ENCODE measurements at places on chromosomes 11 and 22.

DNA sequence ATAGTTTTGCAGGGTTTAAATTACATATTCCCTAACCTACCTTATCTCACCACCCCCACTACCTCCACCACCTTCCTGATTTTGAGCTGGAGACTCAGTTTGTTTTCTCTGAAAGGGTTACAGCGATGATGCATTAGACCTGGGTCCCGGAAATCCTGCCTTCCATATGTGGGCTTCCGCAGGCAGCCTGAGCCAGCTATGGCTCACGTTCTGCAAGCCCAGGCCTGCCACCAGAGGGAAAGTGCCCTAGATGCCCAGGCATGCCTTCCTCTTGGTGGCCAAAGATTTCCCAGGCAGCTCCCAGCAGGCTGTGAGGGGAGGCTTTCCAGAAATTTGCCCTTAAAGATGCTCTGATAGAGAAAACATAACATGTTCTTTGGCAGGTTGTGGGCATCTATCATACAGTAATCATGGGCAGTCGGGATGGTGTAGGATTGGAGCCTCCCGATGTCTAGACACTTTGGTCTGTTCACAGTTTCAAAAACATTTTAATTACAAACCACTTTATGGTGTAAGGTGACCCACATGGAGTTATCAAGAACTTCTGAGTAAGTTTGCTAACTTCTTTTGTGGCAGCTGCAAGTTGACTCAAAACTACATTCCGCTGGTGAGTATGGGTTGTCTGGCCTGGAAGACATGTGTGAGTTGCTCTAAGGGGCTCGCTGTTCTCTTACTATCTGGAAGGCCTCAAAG is 79.3 kb downstream of the MICAL2 start:
- DNase-seq, result no peak

DNA sequence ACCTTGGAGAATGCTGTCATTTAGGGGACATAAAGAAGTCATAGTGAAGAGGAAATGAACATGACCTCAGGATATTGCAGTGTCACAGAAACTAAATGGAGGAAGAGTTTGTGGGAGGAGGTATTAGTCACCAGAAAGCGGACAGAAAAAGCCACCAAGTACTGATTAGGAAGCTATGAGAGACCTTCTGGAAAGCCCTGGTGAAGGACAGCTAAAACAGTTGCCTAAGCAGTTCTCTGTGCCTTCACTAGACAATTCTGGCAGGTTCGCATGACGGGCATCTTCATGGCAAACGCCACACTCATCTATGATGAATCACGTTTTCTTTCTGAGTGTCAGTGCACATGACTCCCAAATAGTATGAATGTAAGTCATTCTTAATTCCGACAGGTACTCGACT is 325.8 kb downstream of the C11orf87 start:
- no peak for DNase-seq

GRCh38 chr22:21876486-21877176 is 9.2 kb upstream of the MAPK1 start:
- DNase-seq, result no peak

- DNase-seq, result no peak
Measured at GRCh38 chr11:135033540-135033939, 621.5 kb upstream of the B3GAT1 start.

DNA sequence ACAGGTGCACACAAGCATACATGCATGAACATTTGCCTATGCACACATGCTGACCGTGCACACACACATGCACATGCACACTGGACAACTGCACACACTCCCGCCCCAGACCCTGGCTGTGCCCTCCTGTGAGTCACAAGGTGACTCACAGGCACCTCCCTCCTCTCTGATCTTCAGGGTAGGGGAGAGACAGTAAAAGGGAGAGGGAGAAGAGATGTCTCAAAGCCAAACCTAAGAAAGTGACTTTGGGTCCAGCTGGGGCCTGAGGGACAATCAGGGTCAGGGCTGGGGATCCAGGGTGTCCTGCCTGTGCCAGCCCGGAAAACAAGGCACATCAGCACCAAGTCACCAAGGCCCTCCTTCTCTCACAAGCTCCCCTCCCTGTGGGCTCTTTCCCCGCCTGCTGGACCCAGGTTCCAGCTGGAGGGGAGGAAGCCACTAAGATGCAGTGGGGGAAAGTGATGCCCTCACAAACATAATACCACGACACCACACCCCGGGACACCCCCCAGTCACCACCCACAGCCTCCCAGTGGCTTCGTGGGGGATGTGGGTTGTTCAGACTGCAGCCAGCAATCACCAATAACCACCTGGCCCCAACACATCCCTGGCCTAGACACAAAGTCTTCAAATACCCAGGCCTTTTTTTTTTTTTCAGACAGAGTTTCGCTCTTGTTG is 39.3 kb downstream of the PDGFB start:
- DNase-seq, result no peak

DNA sequence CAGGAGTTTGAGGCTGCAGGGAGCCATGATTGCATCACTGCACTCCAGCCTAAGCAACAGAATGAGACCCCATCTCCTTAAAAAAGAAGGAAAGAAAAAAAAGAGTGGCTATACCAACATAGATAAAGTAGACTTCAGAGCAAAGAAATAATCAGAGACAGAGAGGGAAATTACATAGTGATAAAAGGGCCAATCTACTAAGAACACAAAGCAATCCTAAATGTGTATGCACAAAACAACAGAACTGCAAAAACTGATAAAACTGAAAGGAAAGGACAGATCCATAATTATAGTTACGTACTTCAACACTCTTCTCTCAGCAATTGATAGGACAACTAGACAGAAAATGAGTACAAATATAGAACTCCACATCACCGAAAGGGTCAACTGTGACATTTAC is 17.8 kb upstream of the OR2AT4 start:
- no peak for DNase-seq

Measured in stimulated activated CD4-positive, alpha-beta T cell treated with anti-CD3 and anti-CD28 coated beads, Interleukin-1b, Interleukin-23, amount 100 ng/mL, for 1 hour (primary cell).